ENCODE measurements at places on chromosomes 12 and 14.

DNA sequence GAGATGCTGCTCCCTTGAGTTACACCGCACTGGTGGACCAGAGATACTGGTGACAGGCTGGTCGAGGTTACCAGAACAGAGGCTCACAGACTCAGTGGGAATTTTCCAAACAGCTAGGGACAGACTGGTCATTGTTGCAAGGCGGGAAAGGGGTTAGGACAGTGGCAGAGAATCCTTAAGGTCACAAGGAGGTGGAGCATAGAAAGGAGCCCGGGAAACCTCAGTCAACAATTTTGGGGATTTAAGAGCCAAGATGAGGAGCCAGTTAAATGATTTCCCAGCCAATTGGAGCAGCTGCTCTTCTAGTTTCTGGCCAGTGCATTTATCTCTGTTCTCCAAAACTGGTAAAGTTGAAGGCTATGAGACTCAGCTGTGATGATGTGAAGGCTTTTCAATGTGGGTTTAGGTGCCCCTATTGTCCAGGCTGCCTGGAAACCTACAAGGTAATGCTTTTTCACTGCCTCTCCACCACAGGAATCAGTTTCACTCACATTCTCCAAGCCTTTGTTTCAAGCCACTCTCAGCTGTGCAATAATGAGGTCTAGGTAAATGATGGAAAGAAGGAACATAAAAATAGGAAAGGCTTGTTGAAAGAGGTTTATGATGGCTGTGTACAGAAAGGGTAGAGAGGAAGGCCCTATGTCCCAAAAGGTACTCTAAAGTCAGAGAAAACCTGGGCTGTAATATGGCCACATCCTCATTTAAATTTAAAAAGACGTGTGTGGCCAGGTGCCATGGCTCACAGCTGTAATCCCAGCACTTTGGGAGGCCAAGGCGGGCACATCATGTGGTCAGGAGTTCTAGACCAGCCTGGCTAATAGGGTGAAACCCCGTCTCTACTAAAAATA lies 7.0 kb upstream of the TNS2 start:
- DNase-seq: no peak

DNA sequence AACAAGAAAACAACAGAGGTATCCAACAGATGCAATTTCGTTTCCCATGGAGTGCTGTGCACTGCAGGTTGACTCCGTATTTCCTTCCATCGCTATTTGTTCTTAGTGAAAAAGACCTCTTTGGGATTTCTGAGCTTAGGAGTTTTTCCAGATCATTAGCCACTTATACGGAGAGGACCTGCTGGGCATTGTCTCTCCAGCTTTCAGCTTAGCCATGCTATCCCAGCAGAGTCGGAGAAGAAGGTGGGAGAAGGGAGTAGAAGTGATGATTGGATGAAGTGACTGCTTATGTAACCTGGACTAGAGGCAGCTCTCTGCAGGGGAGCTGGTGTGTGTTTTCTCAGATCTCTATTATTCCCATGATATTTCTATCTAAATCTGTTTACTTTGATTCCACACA lies 737.7 kb downstream of the DIO2 start:
- no peak for DNase-seq

DNA sequence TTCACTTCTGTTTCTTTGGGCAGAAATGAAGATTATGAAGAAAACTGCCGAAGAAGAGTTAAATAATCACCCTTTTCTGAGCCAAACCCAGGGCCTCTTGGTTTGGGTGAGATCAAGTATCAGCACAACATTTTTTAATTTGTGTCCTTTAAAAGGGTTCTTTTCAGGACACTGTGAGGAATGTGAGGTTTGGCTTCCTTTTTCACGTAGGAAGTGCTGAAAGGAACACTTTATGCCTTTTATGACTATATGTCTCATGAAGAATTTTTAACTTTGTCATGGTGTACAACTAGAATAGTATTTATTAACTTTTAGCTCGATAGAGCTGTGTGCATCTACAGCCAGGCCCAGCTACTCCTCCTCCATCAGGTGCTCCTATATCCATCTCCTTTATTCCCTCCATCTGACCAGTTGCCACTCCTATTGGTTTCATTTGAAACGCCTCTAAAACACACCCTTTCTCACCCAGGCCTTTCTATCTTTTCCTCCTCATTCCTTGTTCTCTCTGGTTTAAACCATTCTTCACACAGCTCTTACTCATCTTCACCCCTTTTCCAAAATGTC lies 103.6 kb upstream of the LRIG3 start:
- DNase-seq: no peak

GRCh38 chr14:92552066-92552465 lies 38.5 kb downstream of the RIN3 start:
- no peak for DNase-seq

DNA sequence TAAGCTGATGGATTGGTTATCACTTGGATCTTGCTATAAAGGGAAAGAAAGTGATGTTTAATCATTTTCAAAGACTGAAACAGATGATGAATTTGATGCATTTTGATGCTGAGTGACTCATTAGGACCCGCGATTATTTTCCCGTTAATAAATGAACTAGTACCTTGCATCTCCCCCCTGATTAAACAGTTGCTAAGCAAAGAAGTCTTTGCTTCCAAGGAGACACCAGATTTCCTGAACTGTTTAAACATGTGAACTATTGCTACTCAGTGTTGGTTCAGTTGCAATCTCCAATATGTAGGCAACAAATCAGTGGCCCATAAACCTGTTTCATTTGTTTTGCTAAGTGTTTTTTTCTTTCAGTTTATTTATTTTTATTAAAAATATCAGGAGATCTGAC lies 375.2 kb downstream of the AACS start:
- no peak for DNase-seq

- no peak for DNase-seq
Measured at GRCh38 chr12:12551115-12551514, 11.5 kb downstream of the DUSP16 start.

DNA sequence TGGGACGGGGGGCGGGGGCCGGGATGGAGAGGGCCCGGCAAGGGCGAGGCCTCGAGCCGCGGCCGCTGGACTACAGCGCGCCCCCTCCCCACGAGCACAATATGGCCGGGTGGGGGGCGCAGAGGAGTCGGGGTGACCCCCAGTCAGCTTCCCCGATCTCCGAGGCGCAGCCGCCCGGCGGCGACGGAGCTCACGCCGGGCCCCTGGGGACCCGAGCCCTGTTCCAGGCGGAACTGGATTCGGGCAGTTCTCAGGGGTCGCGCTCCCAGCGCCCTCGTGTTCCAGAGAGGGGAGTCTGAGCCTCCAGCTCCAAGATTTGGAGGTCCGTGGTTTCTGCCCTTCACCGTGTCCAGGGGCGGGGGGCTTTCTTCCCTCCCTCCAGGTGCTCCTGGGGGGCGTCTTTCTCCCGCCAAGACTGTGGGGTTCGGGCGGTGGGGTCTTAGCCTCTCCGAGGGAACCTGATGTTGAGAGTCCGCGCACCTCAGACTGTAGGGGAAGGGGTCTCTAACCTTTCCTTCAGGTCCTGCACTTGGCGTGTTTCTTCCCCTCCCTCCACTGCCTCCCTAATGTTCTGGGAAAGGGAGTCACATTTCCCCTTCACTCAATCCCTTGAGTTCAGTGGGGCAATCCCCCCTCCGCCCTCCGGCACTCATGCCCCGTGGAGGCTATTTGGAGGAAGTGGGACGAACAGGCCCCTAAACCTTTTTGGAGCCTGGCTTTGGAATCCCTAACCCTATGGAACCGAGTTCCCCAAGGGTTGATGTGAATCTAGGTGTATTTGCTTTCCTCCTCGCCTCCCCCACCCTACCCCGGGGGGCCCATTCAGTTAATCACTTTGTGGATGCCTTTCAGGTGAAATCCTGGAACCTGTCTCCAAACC lies 584 bp downstream of the ACVR1B start:
- no peak for DNase-seq

DNA sequence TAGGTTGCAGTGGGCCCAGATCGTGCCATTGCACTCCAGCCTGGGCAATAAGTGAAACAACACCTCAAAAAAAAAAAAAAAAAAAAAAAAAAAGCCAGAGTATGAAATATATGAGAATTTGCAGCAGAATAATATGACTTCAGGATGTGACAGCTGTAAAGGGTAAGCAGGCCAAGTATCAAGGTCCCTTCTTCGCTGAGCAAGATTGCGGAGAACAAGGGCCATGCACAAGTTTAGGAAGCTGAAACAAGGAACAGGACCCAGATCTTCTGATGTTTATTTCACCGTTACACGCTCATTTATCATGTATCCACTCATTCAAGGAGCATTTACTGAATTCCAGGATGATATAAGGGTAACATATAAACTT lies 659 bp upstream of the FOXJ2 start:
- DNase-seq: no peak
